ENCODE measurements at places on chromosomes 3 and 15.

DNA sequence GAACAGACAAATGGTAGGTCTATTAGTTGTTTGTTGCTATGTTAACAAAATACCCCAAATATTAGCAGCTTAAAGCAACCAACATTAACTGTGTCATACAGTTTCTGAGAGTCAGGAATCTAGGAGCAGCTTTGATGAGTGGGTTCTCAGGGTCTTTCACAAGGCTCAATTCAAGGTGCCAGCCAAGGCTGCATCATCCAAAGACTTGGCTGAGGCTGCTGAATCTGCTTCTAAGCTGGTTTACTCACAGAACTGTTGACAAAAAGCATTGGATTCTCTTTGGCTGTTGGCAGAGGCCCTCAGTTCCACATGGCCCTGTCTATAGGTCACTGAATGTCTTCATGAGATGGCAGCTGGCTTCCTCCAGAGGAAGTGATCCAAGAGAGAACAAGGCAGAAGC lies 40.3 kb upstream of the TSC22D2 start:
- DNase-seq = no peak

- DNase-seq = no peak
These were observed 365.3 kb upstream of the KCNMB2 start for GRCh38 chr3:178170698-178171535.

DNA sequence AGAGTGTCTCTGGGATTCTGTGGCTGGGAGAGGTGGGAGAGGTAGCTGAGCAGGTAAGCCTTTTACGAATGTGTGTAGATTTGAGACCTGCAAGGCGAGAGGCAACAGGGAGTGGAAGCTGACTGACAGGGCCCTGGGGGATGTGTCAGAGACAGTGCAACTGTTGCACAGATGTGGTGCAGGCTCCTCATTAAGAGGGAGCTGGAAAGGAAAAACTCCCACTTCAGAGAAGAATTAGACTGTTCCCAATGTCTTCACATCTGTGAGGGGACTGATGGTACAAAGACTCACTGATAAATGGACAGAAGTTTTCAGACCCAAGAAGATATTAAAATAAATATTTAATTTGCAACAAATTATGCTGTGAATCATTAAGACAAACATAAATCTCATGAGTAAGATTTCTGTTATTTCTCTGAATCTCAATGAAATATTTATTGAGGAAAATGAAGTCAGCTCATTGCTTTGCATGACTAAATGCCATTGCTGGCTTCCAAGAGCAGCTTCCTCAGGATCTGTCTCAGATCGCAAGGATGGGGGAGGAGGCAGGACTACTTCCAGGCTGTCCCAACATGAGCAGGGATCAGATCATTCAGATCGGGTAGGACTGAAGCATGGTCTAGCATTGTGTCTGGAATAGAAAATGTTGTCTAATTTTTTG lies 127.3 kb upstream of the ROPN1 start:
- DNase-seq = no peak

DNA sequence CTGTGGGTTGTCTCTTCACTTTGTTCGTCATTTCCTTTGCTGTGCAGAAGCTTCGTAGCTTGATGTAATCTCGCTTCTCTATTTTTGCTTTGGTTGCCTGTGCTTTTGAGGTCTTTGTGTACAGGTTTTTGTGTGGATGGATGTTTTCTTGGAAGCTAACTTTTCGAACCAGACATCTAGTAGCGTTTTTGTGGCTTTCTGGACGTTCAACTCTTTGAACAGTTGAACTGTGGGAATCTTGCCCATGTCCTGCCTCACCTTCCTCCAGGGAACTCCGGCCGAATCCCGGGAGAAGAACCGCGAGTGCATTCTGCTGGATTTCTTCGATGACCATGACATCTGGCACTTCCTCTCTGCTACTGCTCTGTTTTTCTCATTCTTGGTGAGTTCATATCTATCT lies 70.6 kb downstream of the USF3 start:
- no peak for DNase-seq

Measured in nephron progenitor cell (in vitro differentiated cells).